ENCODE measurements at places on chromosomes 3 and 15. TPM values are rescaled to one million over a fixed set of nuclear protein-coding genes. Genes with fewer than 3 reads are reported as not detected.

The SCAANT1 gene
- total RNA-seq = not detected

The SHC4 gene
- total RNA-seq = 13.8 TPM

The ZSCAN29 gene
- 19.1 TPM for total RNA-seq

The VEPH1 gene
- not detected for total RNA-seq

The TCF12 gene
- total RNA-seq = 91.8 TPM

The GPR62 gene
- not detected for total RNA-seq

The MORC1 gene
- not detected for total RNA-seq

The NR2C2 gene
- 43.5 TPM for total RNA-seq

The CRYGS gene
- 4.4 TPM for total RNA-seq

The ACTL6A gene
- total RNA-seq = 50.3 TPM

The RBP2 gene
- total RNA-seq = not detected

The DNASE1L3 gene
- 2.3 TPM for total RNA-seq

DNA sequence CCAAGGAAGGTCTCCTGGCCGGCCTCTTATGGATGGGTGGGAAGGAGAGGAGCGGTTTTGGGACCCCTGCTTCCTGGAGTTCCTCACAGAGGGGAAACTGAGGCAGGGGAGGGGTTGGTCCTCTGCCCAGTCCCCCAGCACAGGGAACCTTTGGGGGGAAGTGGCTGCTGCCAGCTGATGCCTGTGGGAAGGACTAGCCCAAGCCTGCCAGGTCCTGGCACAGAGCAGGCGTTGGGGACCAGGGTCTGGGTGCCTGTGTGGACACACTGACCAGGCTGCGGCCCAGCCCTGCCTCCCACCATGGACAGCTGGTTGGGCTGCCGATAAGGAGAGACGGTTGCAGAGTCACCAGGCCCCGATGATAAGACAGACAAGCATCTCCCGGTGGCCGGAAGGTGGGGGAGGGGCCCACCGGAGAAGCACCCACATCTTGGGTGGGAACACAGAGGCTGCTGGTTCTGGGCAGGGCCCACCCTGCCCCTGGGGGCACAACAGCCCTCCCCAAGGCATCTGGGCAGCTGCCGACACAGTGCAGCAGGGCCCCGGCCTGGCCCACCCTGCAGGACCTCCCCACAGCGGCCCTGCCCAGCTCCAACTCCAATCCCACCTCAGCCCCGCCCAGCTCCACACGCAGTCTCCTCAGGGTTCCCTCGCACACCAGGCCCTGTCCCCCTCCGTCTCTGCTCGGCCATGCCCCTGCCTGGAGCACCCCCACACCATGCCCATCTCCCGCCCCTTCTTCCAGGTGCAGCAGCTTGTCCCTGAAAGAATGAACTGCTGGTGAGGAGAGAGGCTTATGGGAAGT, 50.7 kb downstream of the DNAJB8 start:
- DNase-seq = no peak
- no peak overlapping the region for H3K27ac ChIP-seq
- no peaks in the 10 kb centered on the region for H3K4me1 ChIP-seq
- no peaks in the 10 kb centered on the region for H3K27me3 ChIP-seq

- H3K4me3 ChIP-seq = no peak overlapping the region
- DNase-seq = no peak
- no peaks in the 10 kb centered on the region for H3K27me3 ChIP-seq
- peaks cover 13% of the 10 kb centered on the region for H3K4me1 ChIP-seq
- no peaks in the 10 kb centered on the region for H3K36me3 ChIP-seq
These were observed 23.4 kb downstream of the GOLIM4 start for GRCh38 chr3:168072323-168072650.

DNA sequence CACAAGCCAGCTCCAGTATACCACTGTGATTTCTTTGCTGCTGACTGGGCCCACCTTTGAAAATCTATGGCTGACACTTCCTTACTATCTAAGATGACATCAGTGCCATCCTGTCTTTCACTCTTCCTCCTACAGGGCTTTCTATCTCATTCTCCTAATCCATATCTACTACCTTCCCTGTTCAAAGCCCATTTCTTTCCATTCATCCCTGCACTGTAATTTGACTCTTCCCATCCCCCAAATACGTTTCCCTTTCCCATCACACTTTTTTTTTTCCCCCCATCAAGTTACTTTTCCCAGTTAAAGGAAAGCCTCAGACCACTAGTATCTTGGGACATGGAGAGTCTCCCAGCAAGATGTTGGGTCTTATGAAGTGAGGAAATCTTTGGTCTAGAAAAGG, 136.7 kb downstream of the AKAP13 start:
- H3K4me3 ChIP-seq = no peak overlapping the region
- H3K27ac ChIP-seq = no peak overlapping the region
- no peak for DNase-seq
- H3K27me3 ChIP-seq = no peaks in the 10 kb centered on the region
- H3K36me3 ChIP-seq = no peaks in the 10 kb centered on the region

- no peak overlapping the region for H3K4me3 ChIP-seq
- no peaks in the 10 kb centered on the region for H3K4me1 ChIP-seq
- no peaks in the 10 kb centered on the region for H3K27me3 ChIP-seq
- H3K27ac ChIP-seq = no peak overlapping the region
- no peak for DNase-seq
These were observed 312.8 kb upstream of the CHRM5 start for GRCh38 chr15:33655488-33655887.

GRCh38 chr3:46380471-46381221, 9.9 kb downstream of the CCR5 start:
- peaks cover 5% of the 10 kb centered on the region for H3K4me1 ChIP-seq
- H3K27ac ChIP-seq = no peak overlapping the region
- DNase-seq = no peak
- no peaks in the 10 kb centered on the region for H3K27me3 ChIP-seq
- H3K4me3 ChIP-seq = no peak overlapping the region

DNA sequence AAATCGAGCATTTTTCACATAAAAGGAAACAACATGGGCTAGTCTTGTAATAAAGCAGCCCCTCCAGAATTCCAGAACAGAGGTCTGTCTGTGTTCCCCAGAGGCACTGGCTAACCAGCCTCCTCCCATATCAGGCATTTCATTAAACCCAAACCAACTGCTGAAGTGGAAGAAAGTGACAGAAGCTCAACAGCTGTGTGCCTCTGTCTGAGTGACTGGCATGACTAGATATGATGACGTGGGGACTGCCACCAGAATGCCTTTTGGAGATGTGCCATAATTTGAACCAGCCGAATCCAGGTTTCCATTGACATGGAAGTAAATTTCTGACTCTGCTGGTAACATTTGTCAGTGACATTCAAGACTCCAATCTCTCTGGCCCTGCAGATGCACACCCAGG, 8.7 kb downstream of the LIMD1 start:
- H3K4me3 ChIP-seq = no peak overlapping the region
- peak overlapping the region; percentile 78 for H3K27ac ChIP-seq
- H3K4me1 ChIP-seq = peaks cover 99% of the 10 kb centered on the region

DNA sequence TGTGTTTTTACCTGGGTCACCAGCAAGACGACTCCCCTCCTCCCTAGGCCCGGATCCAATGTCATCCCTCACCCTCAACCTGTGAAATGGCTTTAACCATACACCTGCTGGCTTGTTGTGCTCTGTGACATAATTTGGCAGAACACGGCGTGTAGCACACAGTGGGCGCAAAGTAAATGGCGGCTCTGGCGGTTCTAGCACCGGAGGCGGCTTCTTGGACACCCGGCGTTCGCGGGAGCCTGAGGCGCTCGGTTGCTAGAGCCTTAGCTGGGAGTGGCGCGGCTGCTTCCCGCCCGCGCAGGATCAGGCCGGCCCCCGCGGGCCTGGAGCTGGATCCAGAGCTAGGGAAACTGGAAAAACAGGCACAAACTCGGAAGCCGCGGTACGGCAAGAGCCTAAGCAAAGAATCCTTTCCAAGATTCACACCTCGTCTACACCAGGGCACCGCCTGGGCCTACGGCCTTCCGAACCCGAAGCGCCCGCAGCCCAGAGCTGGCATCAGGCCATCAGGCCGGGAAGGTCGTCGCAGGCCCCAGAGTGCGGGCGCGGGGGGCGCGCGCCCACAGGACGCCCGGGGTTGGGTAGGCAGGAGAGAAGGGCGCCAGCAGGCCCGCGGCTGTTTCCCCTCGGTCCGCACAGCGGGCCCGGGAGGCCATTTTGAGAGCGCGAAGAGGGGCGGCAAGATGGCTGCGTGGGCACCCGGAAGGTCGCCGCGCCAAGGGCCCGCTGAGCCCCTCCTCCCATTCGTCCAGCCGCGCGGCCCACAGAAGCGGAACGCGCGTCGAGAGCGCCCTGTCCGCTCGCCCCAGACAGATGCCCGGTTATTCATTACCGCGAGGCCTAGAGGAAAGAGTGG, 43.9 kb upstream of the POLG start:
- H3K36me3 ChIP-seq = no peaks in the 10 kb centered on the region
- H3K27me3 ChIP-seq = peaks cover 35% of the 10 kb centered on the region
- no peak overlapping the region for H3K27ac ChIP-seq
- H3K4me1 ChIP-seq = no peaks in the 10 kb centered on the region
- H3K4me3 ChIP-seq = peak overlapping the region; percentile 63

- H3K36me3 ChIP-seq = no peaks in the 10 kb centered on the region
- H3K4me3 ChIP-seq = no peak overlapping the region
- no peak overlapping the region for H3K27ac ChIP-seq
- no peaks in the 10 kb centered on the region for H3K27me3 ChIP-seq
- no peak for DNase-seq
These were observed 262.1 kb downstream of the LPP start for GRCh38 chr3:188416041-188416440.

GRCh38 chr3:197335428-197336132, 37.2 kb upstream of the DLG1 start:
- no peaks in the 10 kb centered on the region for H3K27me3 ChIP-seq
- no peak overlapping the region for H3K27ac ChIP-seq
- no peak for DNase-seq
- H3K4me3 ChIP-seq = no peak overlapping the region
- no peaks in the 10 kb centered on the region for H3K4me1 ChIP-seq
- H3K36me3 ChIP-seq = no peaks in the 10 kb centered on the region

GRCh38 chr3:184771301-184772127, 40.5 kb upstream of the VPS8 start:
- no peaks in the 10 kb centered on the region for H3K27me3 ChIP-seq
- no peak overlapping the region for H3K27ac ChIP-seq
- DNase-seq = no peak
- no peak overlapping the region for H3K4me3 ChIP-seq
- no peaks in the 10 kb centered on the region for H3K4me1 ChIP-seq

GRCh38 chr15:74040109-74040850, 42.1 kb downstream of the GOLGA6A start:
- H3K4me1 ChIP-seq = peaks cover 25% of the 10 kb centered on the region
- H3K27ac ChIP-seq = peak overlapping the region; percentile 73
- H3K36me3 ChIP-seq = peaks cover 22% of the 10 kb centered on the region
- H3K27me3 ChIP-seq = no peaks in the 10 kb centered on the region
- DNase-seq = no peak

- H3K27me3 ChIP-seq = no peaks in the 10 kb centered on the region
- H3K36me3 ChIP-seq = no peaks in the 10 kb centered on the region
- H3K4me3 ChIP-seq = no peak overlapping the region
- no peak overlapping the region for H3K27ac ChIP-seq
- no peak for DNase-seq
These were observed 4.5 kb downstream of the HDC start for GRCh38 chr15:50260969-50261496.

DNA sequence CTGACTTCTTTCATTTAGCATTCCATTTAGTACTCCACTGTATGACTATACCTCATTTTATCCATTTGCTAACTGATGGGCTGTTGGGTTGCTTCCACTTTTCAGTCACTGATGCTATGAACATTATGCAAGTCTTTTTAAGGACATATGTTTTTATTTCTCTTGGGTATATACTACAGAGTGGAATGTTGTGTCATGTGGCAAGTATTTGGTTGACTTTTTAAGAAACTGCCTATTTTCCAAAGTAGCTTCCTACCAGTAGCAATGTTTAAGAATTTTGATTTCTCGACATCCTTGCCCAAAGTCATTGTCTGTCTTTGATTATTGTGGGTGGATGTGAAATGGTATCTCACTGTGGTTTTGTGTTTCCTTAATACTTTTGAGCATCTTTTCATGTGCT, 110.1 kb upstream of the TPM1 start:
- no peak overlapping the region for H3K27ac ChIP-seq
- no peak overlapping the region for H3K4me3 ChIP-seq
- peaks cover 51% of the 10 kb centered on the region for H3K4me1 ChIP-seq
- H3K36me3 ChIP-seq = no peaks in the 10 kb centered on the region
- H3K27me3 ChIP-seq = no peaks in the 10 kb centered on the region

GRCh38 chr3:121698476-121698875, 37.8 kb upstream of the HCLS1 start:
- no peak overlapping the region for H3K4me3 ChIP-seq
- no peaks in the 10 kb centered on the region for H3K4me1 ChIP-seq
- H3K36me3 ChIP-seq = peaks cover 8% of the 10 kb centered on the region
- H3K27ac ChIP-seq = no peak overlapping the region
- no peaks in the 10 kb centered on the region for H3K27me3 ChIP-seq
- no peak for DNase-seq

- H3K27ac ChIP-seq = no peak overlapping the region
- no peaks in the 10 kb centered on the region for H3K4me1 ChIP-seq
- no peaks in the 10 kb centered on the region for H3K27me3 ChIP-seq
- no peak overlapping the region for H3K4me3 ChIP-seq
- H3K36me3 ChIP-seq = no peaks in the 10 kb centered on the region
These were observed 88.5 kb downstream of the FBLN2 start for GRCh38 chr3:13637311-13637891.

GRCh38 chr3:14863333-14864100, 44.8 kb downstream of the FGD5 start:
- H3K27me3 ChIP-seq = no peaks in the 10 kb centered on the region
- H3K27ac ChIP-seq = no peak overlapping the region
- no peaks in the 10 kb centered on the region for H3K4me1 ChIP-seq
- H3K36me3 ChIP-seq = no peaks in the 10 kb centered on the region

DNA sequence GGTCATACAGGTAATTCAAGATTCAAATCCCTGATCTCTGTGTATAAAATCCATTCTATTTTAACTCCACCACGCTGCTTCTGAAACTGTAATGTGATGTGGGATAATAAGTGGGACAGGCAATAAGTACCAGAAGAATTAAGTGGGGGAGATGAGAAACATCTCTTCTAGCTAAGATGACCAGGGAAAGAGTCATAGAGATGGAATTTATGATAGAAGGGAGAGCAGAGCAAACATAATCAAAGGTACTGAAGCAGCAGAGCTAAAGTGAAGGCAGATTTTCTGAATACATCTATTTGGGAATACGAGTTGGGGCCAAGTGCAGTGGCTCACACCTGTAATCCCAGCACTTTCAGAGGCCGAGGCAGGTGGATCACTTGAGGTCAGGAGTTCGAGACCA, 4.9 kb downstream of the MRPL47 start:
- no peak overlapping the region for H3K27ac ChIP-seq
- H3K27me3 ChIP-seq = no peaks in the 10 kb centered on the region
- H3K36me3 ChIP-seq = peaks cover 31% of the 10 kb centered on the region
- H3K4me3 ChIP-seq = no peak overlapping the region

GRCh38 chr15:33215941-33216872, 21.7 kb upstream of the FMN1 start:
- no peak for DNase-seq
- H3K27me3 ChIP-seq = no peaks in the 10 kb centered on the region
- H3K36me3 ChIP-seq = no peaks in the 10 kb centered on the region
- no peak overlapping the region for H3K4me3 ChIP-seq
- no peak overlapping the region for H3K27ac ChIP-seq
- no peaks in the 10 kb centered on the region for H3K4me1 ChIP-seq

- no peak for DNase-seq
- H3K27ac ChIP-seq = no peak overlapping the region
- no peak overlapping the region for H3K4me3 ChIP-seq
- H3K4me1 ChIP-seq = peaks cover 36% of the 10 kb centered on the region
These were observed 35.9 kb downstream of the STT3B start for GRCh38 chr3:31568649-31569048.

GRCh38 chr3:188584958-188585689, 431.2 kb downstream of the LPP start:
- H3K27me3 ChIP-seq = no peaks in the 10 kb centered on the region
- H3K4me1 ChIP-seq = peaks cover 65% of the 10 kb centered on the region
- H3K36me3 ChIP-seq = no peaks in the 10 kb centered on the region

Measured in thoracic aorta (tissue), 2 donors.